ENCODE measurements at places on chromosomes 3 and 15.
A peak's percentile ranks its signal among the peaks of the same experiment; 100 is the strongest.

DNA sequence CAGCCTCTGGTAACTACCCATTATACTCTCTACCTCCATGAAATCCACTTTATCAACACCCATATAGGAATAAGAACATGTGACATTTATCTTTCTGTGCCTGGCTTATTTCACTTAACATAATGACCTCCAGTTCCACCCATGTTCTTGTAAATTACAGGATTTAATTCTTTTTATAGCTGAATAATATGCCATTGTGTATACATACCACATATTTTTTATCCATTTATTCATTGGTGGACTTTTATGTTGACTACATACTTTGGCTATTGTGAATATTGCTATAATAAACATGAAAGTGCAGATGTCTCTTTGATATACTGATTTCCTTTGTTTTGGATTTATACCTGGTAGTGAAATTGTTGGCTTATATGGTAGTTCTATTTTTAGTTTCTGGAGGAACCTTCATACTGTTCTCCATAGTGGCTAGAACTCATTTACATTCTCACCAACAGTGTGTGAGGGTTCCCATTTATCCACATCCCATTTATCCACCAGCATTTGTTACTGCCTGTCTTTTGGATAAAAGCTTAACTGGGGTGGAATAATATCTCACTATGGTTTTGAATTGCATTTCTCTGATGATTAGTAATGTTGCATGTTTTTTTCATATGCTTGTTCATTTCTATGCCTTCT is 473.4 kb downstream of the TBL1XR1 start:
- DNase-seq = no peak

GRCh38 chr3:184466413-184466960 is 86.6 kb downstream of the CHRD start:
- no peak for DNase-seq

DNA sequence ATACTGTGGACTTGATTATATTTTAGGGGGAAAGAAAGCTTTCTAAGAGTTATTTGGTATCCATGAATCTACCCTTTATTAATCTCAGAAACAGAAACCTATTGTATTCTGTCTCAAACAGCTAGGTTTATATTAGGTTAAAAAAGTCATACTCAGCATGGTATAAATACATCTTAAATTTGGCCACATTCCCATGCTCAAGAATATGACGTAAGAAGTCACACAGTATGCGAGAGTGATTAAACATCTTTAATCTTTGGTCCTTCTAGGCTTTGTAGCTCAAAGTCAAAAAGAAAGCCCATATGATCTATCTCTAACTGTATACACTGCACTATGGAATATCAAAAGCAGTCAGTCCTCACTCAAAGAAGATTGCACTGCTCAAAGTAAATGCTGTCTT is 131.4 kb downstream of the EPHA3 start:
- no peak for DNase-seq

DNA sequence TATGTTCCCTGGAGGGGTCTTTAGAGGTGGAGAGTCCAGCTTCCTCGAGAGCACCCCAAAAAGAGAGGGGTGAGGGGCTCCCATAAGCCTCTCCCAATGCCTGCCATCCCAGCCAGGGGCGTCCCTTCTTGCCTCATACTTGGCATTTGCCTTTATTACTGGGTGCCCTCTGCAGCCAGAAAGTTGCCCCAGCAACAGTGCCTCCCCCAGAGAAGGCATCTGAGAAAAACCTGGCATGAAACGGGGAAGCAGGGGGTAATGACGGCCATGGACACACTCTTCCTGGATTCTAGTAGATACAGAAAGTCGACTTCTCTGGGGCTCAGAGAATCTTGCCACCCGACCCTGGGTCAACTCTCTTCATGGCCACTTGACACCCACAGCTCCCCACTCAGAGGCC is 90.1 kb downstream of the PCSK6 start:
- no peak for DNase-seq

DNA sequence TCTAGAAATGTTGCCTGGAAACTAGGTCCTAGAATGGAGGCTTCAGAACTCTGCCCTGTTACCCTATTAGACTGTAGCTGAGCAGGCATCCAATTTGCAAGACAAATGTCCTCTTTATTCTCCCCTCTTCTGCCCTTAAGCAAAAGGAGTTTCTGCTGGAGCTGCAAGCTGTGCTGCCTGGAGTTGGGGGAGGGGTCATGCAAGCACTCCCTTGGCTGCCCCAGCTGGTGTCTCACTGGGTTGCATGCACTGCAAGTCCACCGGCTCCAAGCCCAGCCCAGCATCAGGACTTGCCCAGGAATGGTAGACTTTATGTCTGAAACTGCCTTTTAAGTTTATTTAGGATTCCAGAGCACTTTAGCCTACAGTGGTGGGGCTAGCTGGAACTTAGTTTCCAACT is 15.7 kb upstream of the RBP2 start:
- DNase-seq = peak; percentile 20

GRCh38 chr15:75361989-75362641 is 6.3 kb downstream of the MAN2C1 start:
- DNase-seq = no peak

DNA sequence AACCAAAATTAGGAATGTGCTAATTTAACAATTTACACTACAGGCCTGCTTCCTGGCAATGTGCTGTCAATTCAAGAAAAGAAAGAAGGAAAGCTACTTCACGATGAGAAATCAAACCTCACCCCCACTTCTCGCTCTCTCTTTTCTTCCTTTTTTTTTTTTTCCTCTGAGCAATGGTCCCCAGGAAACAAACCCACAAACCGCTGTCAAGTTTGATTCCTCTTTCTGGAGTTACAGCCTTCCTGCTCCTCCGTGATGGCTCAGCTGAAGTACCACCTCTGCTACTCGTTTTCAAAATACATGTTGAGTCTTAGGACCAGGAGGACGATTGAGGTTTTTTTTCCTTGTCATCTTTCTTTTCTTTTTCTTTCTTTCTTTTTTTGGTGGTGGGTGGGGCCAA is 3.4 kb upstream of the TRIM71 start:
- DNase-seq = no peak

- DNase-seq = no peak
Measured at GRCh38 chr3:134922101-134922500, 127.0 kb downstream of the EPHB1 start.

DNA sequence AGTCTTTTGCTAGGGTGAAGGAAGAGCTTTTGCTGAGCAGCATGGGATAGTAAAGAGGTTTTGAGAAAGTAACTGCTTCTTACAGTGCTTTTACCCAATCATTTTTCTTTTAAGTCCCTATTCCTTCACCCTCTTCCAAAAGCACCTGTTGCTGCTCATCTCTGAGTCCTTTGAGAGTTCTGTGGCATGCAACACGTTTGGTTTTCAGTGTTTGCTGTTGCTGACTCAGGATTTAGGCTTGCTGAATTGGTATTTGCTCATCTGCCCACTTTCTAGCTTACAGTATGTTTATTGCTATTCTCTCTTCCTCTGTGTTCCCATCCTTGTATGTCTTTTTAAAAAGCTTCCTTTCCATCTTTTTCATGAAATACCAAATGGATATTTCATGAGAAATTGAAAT is 55.9 kb upstream of the THRB start:
- no peak for DNase-seq

GRCh38 chr3:15367059-15367458 is 34.7 kb upstream of the SH3BP5 start:
- DNase-seq = no peak

GRCh38 chr3:42424911-42425310 is 14.5 kb upstream of the LYZL4 start:
- DNase-seq = no peak

- no peak for DNase-seq
Measured at GRCh38 chr15:81774309-81774708, 271.5 kb downstream of the MEX3B start.

DNA sequence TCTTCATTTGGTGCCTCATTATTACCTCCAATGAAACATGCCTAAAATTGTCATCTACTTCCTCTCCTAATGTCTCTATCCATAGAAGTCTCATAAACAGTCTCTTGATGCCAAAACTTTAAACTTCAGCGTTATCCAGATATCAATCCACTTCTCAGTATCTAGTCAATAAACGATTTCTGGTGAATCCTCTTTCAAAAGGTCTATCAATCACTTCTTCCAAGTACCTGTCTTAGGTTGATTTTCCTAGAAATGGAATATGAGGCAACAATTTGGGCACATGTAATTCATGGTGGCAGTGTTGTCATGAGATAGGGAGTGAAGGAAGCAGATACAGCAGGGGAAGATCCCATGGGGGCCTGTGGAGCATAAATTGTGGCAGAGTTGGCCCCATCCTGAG is 348.5 kb upstream of the POU1F1 start:
- no peak for DNase-seq

DNA sequence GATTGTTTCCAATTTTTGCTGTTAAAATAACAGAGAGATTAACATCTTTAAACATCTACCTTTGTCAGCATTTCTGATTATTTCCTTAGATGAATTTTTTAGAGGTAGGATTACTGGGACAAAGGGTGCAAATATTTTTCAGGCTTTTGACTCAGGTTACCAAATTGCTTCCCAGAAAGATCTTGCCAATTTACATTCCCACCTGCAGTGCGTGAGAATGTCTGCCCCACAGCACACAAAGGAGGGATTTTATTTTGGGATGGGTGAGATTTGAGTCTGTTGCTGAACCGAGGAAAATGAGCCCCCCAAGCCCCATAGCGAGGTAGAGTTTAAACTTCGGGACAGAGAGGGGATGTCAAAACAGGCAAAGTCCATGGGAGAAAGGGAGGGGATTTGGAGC is 25.9 kb upstream of the RNU6-1 start:
- DNase-seq = no peak

DNA sequence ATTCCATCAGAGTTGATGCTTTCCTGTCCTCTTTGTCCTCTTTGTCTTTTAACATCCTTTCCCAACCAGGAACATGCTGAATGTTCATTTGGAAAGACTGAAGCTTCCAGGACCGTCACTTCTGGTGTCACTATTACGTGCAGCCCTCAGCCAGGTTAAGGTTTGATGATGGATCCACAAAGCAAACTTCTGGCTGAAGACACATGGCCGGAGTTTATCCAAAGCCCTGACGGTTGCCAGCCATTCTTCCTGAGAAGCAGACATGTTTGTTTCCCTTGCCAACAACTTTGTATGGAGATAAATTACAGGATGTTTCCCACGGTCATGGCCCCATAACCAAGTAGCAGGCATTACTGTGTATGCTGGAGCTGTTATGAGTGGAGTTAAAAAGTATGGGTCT is 236.9 kb downstream of the THSD4 start:
- DNase-seq = no peak

DNA sequence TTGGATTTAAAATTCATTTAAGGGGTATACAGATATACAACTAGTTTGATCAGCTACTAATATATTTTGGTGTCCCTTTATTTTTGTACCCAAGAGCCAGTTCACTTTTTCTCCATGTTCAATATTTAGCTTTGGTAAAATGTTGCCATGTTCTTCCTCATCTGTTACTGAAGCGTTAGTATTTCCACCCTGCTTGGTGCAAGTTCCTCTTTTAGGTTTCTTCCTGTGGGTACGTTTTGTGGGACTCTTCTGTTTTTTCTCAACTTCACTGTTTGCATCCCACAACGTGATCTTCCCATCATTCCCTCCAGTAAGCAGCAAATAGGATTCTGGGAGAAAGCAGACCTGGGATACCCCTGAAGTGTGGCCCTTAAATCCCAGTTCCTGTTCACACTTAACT is 14.1 kb downstream of the WDR53 start:
- DNase-seq = no peak

DNA sequence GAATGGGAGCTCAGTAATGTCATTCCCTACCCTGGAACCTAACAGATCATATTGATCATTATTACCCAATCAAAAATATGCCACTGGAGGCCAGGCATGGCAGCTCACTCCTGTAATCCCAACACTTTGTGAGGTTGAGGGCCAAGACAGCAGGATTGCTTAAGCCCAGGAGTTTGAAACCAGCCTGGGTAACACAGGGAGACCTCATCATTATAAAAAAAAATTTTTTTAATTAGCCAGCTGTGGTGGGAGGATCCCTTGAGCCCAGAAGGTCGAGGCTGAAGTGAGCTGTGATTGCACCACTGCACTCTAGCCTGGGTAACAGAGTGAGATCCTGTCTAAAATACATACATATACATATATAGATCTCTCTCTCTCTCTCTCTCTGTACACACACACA is 10.2 kb downstream of the IGDCC4 start:
- DNase-seq = no peak

Data from iPS DF 6.9 (cell line).